ENCODE measurements at places on chromosomes 16 and 17.

DNA sequence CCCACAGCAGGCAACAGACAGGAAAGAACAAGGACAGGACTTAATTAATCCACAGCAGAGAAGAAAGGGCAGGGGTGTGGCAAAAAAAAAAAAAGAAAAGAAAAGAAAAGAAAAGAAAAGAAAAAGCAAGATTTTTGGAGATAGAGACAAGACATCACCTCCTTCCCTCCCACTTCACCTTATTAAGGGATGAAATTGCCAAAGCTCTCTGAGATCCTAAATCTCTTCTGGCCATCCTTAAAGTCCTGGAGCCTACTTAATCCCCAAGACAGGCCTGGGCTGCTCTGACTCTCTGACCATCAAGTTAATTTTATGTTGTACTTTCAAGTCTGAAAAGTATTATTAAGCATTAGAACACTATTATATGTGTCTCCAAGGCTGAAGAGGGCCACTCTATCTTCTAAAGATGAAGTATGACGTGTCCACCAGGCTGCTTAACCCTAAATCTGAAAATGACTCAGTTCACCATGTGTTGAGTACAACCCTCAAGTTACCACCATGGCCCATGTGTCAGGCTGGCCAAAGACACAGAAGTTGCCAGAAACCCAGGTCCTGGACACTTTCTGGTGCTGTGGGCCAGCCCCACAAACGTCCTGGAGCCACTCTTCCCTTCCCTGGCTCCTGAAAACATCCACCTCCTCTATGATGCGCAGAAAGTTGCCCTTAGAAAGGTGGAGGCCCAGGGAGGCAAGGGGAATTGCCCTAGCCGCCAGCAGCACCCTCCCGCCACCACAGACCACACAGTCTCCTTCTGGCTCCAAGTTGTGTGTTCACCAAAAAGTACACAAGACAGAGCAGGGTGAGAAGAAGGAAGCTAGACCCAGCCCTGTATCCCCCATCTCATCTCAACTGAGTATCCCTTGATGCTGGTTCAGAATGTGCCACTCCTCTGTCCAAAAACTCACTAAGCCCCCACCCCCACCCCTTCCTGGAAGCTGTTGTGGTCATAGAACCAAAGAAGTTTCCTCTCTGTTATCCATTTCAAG is 2.7 kb downstream of the SOCS1 start:
- DNase-seq: no peak

GRCh38 chr16:22220069-22220440 is 14.0 kb downstream of the EEF2K start:
- no peak for DNase-seq

GRCh38 chr16:27127308-27127707 is 60.6 kb downstream of the C16orf82 start:
- DNase-seq: peak; percentile 18

- no peak for DNase-seq
These were observed 91.7 kb upstream of the WSCD1 start for GRCh38 chr17:5978496-5978895.

GRCh38 chr16:4694642-4695451 is 1.5 kb downstream of the NUDT16L1 start:
- no peak for DNase-seq

- DNase-seq: peak; percentile 67
These were observed at the start of gene TBC1D16 for GRCh38 chr17:80035687-80035936. Gene TBC1D16 (minus strand): TSS chr17:80035872. CDS start chr17:80013547, 22,325 bp downstream.

- no peak for DNase-seq
These were observed 35.1 kb downstream of the MFSD11 start for GRCh38 chr17:76772842-76773525.

- no peak for DNase-seq
These were observed 82.5 kb downstream of the PCTP start for GRCh38 chr17:55833306-55833705.

- DNase-seq: no peak
These were observed 5.9 kb downstream of the NOB1 start for GRCh38 chr16:69748694-69749345.

DNA sequence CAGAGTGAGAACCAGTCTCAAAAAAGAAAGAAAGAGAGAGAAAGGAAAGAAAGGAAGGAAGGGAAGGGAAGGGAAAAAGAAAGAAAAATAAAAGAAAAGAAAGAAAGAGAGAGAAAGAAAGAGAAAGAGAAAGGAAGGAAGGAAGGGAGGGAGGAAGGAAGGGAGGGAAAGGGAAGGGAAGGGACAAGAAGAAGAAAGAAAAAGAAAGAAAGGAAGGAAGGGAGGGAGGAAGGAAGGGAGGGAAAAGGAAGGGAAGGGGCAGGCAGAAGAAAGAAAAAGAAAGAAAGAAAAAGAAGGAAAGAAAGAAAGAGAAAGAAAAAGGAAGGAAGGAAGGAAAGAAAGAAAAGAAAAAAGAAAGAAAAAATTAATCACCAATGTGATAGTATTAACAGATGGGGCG is 15.7 kb downstream of the SLC5A11 start:
- no peak for DNase-seq
